IMR-90 (cell line): ENCODE measurements at places on chromosomes 6 and 20. TPM values are rescaled to one million over a fixed set of nuclear protein-coding genes. Genes with fewer than 3 reads are reported as not detected.

The HEY2 gene
- not detected in 2 replicates for total RNA-seq

The BPIFB1 gene
- total RNA-seq: not detected in 2 replicates

- DNase-seq: no peak
Observed at GRCh38 chr20:33445881-33446625, 2.5 kb upstream of the SNTA1 start.

DNA sequence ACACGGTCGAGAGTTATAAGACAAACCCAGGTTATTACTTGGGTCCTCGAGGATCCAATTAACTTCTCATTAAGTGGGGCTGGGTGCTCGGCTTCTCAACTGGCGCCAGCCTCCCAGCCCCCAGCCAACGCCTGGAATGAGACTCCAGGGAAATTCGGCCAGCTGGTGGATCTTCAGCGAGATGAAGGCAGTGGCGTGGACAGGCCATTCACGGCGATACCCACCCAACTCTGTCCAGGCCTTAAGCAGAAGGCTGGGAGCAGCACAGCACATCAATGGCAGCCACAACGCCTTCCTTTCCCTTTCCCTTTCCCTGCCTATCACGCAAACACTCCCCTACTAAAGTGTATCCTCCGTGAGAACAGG is 868 bp downstream of the METTL24 start:
- no peak for DNase-seq

DNA sequence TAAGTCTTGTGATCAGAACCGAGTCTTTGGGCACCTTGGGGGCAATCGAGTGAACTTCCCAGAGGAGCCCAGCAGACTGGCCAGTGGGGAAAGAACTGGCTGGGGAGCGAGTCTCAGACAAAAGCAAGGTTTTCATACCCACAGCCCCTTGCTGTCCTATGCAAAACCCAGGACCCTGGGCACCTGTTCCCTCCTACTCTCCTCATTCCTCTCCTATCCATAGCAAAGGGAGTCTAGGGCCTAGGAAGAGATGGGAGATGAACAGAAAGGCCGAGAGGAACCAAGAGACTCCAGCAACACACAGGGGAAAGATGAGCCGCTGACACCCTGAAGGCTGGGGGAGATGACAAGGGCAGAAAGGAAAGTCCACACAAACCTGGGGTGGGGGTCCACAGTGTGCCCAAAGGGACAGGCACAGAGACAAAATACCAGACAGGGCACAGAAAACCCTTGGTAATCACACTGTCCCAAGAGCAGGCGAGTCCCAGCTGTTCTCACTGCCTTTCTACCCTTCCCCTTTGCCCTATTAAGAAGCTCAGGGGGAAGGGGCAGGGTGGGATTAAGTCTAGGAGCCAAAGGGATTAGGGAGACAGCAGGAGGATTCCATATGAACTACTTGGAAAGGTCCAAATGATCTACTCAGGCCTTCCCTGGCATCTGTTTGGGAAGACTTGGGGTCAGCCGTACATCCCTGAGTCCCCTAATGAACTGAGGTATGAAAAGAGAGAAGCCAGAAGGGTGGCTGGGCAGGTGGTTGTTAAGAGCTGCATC is 6.5 kb downstream of the PPP1R18 start:
- DNase-seq: no peak

- no peak for DNase-seq
Observed at GRCh38 chr20:11401988-11402387, 515.7 kb upstream of the BTBD3 start.

The SPATS1 gene
- total RNA-seq: not detected in 2 replicates

GRCh38 chr6:26213334-26214075 is 126.3 kb downstream of the HFE start:
- DNase-seq: no peak

GRCh38 chr6:150664091-150664490 is 64.4 kb downstream of the PLEKHG1 start:
- DNase-seq: no peak

DNA sequence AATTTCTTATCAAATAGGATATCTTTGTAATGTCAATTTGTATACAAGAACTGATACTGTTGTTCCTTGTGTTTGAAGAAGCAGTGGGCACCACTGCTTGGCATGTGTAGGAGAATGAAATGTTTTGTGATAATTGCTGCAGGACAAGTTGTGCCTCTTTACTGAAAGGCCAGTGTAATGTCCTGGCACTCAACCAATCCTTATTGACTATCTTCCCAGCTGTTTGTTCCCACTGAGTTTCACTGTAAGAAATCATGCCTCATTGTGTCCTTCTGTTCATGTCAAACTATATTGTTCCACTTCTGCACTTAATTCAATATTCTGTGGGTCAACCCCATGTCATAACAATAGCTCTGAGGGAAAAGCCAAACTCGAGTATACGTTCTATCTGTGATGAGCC is 136.1 kb upstream of the FAM83B start:
- DNase-seq: no peak

DNA sequence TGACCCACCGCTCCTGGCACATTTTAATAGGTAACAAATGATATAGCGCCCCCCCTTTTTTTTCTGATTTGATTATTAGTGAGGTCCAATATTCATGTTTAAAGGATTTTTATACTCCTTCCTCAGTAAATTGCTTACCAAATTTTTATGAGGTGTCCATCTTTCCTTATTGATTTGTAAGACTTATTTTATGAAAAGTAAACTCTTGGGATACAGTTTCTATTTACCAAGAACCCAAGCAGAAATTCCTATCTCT is 25.1 kb downstream of the TRIM27 start:
- no peak for DNase-seq

The KIAA1755 gene
- 2.2 and 2.5 TPM in 2 replicates for total RNA-seq

GRCh38 chr20:39326050-39326449 is 363.9 kb downstream of the DHX35 start:
- no peak for DNase-seq

DNA sequence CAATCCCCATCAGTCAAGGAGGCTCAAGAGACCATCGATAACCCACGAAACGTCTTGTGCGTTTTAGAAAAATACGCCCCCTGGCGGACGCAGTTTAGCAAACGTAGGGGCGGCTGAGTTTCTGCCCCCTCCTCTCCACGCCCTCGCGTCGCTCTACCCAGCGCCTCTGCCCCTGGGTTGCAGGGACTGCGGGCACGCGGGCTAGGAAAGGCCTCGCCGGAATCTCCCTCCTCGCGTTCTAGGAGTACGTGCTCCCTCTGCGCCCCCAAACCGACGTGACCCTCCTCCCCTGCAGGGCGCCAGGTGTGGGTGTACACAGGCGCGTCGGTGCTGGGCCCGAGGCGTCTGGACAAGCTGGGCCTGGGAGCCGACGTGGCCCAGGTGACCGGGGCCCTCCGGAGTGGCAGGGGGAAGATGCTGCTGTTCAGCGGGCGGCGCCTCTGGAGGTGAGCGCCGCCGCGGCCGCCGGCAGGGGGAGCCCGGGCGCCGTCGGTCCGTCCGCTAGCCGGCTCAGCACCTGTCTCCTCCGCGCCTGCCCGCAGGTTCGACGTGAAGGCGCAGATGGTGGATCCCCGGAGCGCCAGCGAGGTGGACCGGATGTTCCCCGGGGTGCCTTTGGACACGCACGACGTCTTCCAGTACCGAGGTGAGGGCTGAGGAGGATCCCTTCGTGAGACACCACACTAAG is 5.3 kb downstream of the MMP9 start:
- peak; percentile 32 for DNase-seq

- DNase-seq: peak; percentile 15
Observed at GRCh38 chr6:50145125-50145524, 95.4 kb upstream of the DEFB112 start.

DNA sequence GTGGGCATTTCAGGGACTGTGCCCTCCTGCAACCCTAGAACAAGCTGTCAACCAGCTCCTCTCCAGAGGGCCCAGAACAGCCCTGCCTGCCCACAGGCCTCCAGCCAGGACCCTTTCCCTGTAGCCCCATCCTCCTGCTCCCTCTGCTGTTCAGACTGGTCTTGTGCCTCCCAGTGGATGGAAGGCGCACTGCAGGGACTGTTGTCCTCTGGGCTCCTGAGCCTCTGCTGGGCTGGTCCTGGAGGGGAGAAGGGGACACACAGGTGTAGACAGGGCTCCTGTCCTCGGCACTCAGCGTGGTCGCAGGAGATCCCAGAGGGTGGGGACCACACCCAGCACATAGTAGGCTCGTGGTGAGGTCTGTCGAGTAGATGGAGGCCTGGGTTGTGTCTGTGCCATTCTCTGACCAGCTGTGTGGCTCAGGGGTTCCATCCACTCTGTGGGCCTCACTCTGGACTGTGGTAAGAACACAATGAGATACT is 11.5 kb downstream of the ITPR3 start:
- no peak for DNase-seq

The SLC22A2 gene
- total RNA-seq: not detected in 2 replicates

The TPD52L1 gene
- total RNA-seq: 10.2 and 10.8 TPM in 2 replicates

The COL11A2 gene
- total RNA-seq: under 0.01 TPM in 2 replicates

The EBF4 gene
- total RNA-seq: under 0.01 and 0.18 TPM in 2 replicates

DNA sequence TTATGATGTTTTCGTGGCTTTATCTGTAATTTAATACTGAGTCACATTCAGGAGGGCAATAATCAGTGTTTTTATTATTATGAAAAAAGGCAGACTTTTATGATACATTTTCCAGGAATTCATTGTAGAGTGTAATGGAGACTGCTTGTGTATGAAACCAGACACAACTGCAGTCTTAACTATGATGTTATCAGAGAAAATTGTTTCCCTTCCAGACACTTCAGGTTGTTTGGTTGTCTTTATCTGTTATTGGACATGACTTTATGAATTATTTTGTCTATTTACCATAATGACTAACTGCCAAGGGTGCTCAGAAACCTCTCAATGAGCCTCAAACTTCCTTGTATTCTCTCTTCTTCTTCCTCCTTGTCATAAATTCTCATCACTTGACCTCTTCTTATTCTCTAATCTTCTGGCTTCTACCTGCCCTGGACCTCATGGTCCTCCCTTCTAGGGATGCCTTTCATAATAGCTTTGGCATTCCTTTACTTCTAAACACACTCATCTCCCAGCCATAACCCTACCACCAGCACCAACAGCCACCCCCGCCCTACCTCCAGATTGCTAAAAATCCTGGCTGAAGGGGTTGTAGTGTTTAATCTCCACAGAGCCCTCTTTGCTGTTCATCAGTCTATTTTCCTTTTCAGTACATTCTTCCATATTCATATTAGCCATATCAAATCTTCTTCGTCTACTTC is 492.5 kb downstream of the CDKAL1 start:
- peak; percentile 74 for DNase-seq

DNA sequence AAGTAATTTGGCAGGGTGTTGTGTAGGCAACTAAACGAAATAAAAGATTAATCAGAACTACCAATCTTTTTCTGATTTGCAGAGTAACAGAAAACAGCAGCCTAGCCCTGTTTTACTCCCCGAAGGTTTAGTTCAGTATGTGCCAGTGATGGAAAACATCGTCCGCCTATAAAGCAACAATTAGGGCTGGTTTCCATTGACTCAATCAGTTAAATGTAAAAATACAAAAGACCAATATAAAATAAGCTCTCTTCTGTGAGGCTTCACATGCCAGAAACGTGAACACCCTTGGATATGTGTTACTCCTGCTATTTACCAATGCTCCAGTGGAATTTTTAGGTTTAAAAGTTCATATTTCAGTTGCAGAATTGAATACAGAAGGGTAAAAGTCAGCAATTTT is 210.5 kb upstream of the RSPO3 start:
- no peak for DNase-seq

The GNAS-AS1 gene
- total RNA-seq: 0.54 and 0.83 TPM in 2 replicates

The DLK2 gene
- total RNA-seq: 0.90 and 1.1 TPM in 2 replicates

- no peak for DNase-seq
Observed at GRCh38 chr6:33592280-33592594, 12.2 kb upstream of the BAK1 start.
